ENCODE measurements at places on chromosomes 2 and 18.

DNA sequence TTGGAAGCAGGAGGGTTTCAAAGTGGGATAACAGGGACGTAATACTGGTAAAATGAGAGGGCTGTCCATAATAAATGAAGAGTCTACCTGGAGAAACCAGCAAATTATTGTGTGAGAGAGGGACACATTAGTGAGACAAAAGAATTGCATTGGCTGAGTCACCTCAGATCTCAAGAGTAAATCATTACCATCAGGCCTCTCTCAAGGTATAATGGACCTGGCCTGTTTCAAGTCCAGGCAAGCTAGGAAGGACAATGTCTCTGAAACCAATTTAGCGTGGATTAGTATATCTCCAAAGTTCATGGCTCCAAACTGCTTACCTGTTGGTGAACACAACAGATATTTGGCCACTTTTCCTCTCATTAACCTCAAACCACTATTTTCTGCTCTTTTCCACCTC lies 471.4 kb downstream of the CMPK2 start:
- DNase-seq: no peak

- peak; percentile 88 for DNase-seq
Observed at GRCh38 chr2:232611559-232612218, 21.7 kb upstream of the EFHD1 start.

GRCh38 chr2:224922142-224922727 lies 120.0 kb downstream of the DOCK10 start:
- no peak for DNase-seq

DNA sequence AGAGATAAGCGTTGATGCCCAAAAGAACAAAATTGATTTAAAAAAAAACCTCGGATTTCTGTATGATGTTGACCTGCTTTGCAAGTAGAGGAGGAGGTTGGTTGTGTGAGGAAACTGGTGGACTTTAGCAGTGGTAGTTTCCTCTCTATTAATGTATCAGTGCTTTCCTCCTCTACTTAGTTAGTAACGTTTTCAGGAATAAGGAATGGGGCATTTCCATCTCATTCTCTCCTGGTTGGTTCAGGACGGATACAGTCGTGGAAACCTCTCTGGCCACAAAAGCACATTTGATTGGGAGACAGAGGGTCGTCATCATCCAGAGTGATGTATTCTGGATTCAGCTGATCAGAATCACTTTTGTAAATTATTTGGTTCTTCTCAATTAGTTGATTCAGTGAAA lies 1.5 kb downstream of the FHOD3 start:
- no peak for DNase-seq

DNA sequence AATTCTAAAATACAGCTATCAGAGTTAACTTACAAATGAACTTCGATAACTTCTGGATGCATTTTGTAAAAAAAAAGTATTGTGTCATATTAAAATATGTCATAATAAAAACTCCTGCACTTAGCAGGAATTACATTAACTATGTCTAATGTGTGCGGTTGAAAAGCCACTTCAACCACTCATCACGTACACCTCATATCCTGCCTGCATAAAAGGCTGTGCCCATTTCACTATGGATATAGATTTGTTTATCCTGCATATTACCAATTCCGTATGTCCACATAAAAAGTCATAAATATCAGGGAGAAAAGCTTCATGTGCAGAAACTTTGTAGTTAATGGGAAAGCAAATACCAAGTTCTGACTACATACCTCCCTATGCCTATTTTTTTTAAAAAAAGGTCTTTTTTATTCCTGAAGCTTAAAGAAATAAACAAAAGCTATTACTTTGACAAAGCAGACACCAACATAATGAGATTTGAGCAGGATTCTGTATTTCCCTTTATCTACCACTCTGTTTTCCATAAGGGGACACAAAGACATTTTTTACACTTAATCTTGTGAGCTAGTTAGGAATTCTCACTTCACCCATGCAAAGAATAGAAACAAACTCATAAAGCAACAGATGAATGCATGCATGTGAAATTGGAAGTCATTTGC lies 96.1 kb downstream of the PPP1R1C start:
- DNase-seq: no peak

DNA sequence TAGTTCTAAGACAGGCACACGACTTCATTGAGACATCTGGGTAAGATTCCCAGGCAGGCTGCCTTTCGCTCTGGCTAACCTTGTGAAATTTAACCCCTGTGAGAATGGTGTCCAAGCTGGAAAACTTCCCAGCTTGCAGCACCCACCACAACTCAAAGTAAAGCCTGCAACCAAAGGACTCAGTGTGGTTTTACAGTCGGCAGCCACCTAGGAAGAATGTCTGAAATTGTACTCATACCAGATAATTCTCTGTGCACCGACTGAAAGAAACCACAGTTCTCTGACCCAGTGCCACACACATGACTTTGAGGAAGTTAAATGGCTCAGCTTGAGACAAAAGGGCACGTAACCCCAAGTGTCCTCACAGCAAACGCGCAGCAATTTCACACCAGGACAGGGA lies 125.7 kb downstream of the RBMS1 start:
- DNase-seq: no peak

DNA sequence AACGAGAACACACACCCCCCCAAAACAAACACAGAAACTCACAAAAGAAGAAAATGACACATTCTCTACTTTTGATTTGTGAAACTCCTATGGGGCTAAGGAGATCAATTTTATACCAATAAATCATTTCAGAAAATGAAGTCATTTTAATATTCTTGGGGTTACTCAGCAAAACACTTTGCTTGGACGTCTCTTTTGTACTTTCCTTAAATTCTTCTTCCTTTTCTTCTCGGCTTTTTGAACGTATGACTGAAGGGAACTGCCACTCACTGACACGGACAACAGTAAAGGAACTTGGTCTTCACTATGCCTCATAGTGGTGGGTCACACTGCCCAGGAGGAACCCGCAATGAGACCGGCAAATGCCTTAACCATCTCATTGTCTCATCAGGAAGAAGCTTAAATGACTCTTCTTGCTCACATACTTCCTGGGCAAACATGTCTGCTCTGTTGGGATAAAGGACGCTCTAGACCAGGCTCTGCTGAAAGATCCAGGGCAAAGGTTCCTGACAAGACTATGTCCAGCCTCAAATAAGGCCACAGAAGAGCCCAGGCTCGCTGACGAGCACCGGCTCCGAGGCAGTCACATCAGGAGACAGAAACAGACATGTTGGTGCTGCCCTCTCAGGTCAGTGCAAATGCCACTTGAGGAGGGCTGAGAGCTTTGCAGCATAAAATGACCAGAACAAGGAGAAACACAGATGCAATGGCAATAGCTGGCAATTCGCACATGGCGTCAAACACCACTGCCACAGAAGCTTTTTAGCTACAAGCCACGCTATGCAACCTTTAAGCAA lies 205.5 kb downstream of the TGIF1 start:
- DNase-seq: no peak

DNA sequence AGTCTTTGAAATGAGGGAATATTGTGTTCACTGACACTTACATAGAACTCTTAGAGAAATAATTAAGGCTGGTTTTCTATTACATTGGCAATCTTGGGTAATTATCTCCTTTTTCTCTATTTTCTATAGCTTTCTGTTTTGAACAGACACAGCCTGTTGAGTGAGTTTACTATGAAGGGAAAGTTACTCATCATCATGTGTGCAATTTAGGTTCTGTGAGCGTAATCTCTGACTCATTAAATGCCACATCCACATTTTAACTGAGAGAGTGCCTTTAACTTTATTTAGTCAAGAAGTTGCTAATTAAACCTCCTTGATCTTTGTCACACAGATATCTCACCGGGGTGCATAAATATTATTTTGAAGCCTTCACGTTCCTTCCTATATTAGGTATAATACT lies 174.0 kb upstream of the SLC8A1 start:
- no peak for DNase-seq

DNA sequence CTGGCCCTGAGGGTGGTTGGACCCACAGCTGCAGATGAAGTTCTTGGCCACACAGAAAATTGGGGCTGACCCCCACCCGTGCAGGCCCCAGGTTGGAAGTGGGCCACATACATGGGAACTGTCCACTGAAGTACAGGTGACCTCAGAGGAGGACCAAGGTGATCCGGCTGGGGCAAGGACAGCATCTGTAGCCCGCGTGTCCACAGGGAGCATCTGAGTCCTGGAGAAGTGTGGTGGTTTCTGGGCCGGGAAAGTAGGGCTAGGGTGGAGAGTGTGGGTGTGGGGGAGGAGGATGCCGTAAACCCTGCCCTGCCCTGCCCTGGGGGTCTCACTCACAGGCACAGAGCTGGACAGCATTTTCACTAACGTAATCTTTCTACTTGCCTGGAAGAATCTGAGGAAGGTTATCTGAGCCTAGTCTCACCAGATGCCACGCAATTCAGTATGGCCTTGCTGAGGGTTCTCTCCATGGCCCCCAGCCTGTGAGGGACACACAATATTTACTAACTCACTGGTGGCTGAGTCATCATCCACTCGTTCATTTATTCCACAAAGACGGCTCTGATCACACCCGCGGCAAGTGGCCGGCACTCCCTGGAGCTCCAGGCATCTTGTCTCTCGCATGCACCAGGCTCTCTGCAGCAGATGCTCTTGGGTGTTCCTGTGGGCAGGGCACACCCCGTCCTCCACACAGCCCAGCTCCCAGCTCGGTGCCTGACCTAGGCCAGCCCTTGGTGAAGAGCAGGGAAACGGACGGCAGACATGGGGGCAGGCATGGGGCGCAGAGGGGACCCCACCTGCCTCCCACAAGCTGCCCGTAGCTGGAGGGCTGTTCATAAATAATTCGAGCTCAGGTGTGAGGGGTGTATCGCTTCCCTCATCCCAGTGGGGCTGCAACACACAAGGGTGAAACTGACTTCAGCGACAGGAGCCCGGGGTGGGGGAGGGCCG lies 51.2 kb downstream of the INHBB start:
- DNase-seq: peak; percentile 34

All from spleen (tissue), 13 donors.